ENCODE measurements at places on chromosomes 16 and 17. TPM values are rescaled to one million over a fixed set of nuclear protein-coding genes. Genes with fewer than 3 reads are reported as not detected.

DNA sequence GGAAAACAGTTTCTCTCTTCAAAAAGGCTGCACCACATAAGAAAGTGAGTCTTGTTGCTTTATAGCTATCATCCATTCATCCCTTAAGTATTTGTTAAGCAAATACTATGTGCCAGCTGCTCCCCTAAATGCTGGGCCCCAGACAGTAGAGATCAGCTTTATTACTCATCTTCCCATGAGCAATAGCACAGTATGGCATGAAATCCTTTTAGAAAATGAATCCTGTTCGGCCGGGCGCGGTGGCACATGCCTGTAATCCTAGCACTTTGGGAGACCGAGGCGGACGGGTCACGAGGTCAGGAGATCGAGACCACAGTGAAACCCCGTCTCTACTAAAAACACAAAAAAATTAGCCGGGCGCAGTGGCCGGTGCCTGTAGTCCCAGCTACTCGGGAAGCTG lies 99.5 kb downstream of the MYO1D start:
- DNase-seq = no peak

DNA sequence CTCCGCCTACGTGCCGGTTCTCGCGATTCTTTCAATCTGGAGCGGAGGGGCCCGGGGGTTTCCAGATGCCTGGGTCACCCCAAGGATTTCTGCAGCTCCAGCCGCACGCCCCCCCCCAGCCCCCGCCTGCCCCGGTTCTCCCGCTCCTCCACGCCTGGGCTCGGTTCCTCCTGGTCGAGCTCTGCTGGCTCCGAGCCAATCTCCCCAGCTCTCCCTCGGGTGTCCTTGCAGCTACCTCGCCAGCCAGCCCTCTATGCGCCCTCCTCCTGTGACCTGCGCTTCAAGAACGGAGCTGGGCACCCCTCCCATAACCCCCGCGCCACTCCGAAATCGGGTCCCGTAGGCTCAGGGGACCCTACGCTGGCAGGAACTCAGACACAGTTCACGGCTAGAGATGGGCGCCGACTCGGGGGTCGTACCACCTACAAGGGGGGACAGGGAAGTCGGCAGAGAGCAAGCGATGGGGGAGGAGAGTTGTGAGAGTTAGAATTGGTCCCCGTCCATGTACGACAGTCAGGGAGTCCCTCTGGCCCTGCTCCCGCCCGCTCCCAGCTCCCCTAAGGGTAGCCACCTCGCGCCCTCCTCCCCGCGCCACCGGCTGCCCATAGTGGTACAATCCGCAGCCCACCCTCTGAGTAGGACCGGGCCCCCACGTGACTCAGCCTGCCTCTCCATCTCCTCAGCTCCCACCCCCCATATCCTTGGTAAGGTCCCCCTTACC lies 961 bp downstream of the FGF11 start:
- DNase-seq = peak; percentile 48

- DNase-seq = no peak
Observed at GRCh38 chr17:57518587-57519581, 226.2 kb downstream of the CCDC182 start.

- DNase-seq = no peak
Observed at GRCh38 chr17:8803531-8804420, 4.6 kb upstream of the MFSD6L start.

DNA sequence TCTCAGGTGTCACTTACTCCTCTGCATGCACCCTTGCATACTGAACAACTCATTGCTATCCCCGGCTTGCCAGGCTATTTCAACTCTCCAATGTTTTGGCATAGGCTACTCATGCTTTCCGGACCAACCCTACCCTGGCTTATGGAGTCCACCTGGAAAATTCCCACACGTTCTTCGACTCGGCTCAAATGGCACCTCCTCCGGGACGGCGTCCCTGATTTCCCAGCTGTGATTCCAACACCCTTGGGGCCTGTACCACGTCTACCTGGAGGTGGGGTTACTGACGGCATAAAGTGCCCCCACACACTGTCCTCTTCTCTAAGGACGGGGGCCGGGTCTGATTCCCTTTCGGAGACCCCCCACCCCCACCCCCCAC lies 498 bp downstream of the SMYD4 start:
- no peak for DNase-seq

MYH13 gene
- not detected for total RNA-seq

GAS7 gene
- total RNA-seq = 1.3 TPM
